Mammary epithelial cell (primary cell): ENCODE measurements at places on chromosomes 11 and 22. TPM values are rescaled to one million over a fixed set of nuclear protein-coding genes. Genes with fewer than 3 reads are reported as not detected.

DNA sequence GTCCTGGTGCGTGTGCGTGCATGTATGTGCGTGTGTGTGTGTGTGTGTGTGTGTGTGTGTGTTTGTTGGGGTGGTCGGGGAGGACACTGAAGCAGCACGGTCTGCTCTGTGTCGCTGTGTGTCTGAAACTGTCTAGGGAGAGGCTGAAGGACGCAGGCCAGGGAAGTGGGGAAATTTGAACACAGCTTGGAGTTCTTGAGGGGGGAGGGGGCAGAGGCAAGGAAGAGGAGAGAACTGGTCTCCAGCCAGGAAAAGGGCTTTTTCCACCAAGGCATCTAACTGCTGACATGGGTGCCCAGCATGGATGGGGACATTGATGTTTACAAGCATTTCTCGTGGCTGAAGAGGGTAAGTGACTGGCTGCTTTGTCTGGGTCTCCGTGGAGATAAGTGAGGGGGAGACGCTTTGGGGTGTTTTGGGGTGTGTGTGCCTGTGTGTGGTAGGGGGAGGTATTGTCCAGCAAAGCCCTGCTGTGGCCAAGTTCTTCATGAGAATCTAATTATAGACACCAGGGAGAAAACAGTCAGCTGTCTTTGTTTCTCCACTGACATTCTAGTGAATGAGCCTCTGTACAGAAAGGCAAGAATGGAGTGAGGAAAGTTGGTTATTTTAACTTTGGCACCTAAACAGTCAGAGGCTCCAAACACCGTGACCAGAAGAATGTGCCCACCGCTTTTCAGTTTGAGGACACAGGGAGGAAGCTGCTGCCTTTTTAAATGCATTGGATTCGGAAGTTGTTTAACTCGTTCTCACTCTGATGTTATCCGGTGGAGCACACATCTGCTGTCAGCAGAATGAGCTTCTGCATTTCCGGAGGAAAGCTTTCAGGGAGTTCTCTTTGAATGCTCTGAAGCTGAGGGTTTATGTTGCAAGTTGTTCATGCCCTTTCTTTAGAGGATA is 63.7 kb downstream of the PPFIBP2 start:
- no peak for DNase-seq

Gene NPAS4
- not detected in 2 replicates for total RNA-seq

Gene FAR1
- 104 TPM for total RNA-seq

- DNase-seq: no peak
These were observed 6.4 kb downstream of the TP53I11 start for GRCh38 chr11:44944181-44944852.

Gene APOL3
- 1.3 and 1.6 TPM in 2 replicates for total RNA-seq

Gene RIMBP3C
- not detected for total RNA-seq

- no peak for DNase-seq
These were observed 73.2 kb upstream of the TCF20 start for GRCh38 chr22:42343531-42344081.

Gene TPBGL
- total RNA-seq: 0.21 TPM in 1 of 2 replicates, not detected in the other

GRCh38 chr11:3894128-3894731 is 38.8 kb downstream of the STIM1 start:
- no peak for DNase-seq

Gene GSTT2
- 1.6 and 4.6 TPM in 2 replicates for total RNA-seq

Gene SLN
- not detected for total RNA-seq

DNA sequence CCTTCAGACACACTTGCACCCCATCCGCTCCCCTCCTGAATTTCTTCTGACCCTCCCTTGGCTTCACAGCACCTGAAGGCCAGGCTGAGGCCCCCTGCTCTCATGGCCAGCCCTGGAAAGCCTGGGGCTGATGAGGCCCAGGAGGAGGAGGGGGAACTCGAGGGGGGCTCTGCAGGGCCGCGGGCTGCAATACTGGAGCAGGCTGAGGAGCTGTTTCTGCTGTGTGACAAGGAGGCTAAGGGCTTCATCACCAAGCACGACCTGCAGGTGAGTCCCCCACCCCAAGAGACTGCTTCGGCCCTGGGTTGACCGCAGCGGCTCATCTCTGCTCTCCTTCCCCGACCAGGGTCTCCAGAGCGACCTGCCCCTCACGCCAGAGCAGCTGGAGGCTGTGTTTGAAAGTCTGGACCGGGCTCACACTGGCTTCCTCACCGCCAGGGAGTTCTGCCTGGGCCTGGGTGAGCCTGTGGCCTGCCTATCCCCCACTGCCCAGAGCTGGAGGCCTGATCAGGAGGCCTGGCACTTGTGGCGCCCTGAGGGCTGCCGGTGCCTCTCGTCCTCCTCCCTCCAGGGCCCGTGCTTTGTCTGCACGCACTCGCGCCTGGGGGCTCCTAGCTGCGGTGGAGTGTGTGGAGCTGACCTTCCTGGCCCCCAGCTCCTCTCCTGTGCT is 922 bp downstream of the CRACR2B start:
- DNase-seq: no peak

Gene AQP11
- 0.14 and 0.53 TPM in 2 replicates for total RNA-seq

DNA sequence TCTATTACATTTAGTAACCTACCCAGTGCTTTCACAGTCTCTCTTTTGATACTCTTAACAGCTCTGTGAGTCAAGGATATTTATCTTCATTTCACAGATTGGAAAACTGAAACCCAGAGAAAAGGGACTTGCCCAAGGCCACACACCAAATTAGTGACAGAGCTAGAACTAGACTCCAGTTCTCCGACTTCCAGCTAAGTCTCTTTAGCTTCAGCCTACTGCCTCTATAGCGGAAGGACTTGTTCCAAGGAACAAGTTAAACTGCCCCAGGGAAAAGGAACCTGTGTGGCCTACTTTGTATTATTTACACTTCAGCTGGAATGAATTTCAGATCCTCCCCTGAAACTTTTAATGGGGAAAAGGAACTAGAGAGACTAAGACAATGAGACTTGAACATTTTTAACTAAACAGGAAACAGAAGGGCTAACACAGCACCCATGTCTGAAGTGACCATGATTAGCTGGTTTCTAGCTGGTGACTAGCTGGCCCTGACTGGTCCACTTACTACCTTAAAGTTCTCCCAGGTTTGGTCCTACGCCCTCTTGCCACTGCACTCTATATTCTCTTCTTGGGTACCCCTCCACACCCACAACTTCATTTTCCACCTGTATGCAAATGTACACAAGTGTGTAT is 1.3 kb downstream of the LRRC51 start:
- DNase-seq: no peak

Gene PHRF1
- total RNA-seq: 27.6 and 41.4 TPM in 2 replicates

DNA sequence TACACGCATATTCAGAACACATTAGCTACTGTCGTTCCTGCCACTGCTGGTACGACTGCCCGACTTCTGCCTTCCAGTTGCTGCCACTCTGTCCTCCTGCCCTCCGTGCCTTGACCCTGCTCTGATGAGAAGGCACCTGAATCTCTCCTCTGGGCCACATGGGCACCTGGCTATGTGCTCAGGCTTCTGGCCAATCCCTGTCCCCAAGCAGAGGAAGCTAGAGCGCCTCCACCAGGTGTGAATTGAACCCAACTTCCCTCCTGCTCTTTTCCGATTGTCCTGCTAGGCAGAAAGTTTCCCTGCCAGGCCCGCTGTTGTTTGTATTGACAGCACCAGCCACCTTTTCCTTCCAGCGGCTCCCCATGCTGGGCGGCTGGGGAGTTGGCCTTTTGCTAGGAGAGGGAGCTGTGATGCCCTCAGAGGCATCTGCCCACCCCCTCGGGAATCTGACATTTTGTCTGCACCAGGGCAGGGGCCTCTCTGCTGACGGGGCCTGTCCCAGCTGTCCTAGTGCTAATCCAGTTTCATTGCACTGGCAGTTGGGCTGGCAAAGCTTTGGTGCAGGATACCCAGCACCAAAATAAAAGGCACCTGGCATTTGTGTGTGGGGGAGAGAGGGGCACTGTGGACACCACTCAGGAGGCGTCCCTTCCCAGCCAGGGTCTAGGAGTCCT is 118.0 kb downstream of the GRIK4 start:
- DNase-seq: no peak

DNA sequence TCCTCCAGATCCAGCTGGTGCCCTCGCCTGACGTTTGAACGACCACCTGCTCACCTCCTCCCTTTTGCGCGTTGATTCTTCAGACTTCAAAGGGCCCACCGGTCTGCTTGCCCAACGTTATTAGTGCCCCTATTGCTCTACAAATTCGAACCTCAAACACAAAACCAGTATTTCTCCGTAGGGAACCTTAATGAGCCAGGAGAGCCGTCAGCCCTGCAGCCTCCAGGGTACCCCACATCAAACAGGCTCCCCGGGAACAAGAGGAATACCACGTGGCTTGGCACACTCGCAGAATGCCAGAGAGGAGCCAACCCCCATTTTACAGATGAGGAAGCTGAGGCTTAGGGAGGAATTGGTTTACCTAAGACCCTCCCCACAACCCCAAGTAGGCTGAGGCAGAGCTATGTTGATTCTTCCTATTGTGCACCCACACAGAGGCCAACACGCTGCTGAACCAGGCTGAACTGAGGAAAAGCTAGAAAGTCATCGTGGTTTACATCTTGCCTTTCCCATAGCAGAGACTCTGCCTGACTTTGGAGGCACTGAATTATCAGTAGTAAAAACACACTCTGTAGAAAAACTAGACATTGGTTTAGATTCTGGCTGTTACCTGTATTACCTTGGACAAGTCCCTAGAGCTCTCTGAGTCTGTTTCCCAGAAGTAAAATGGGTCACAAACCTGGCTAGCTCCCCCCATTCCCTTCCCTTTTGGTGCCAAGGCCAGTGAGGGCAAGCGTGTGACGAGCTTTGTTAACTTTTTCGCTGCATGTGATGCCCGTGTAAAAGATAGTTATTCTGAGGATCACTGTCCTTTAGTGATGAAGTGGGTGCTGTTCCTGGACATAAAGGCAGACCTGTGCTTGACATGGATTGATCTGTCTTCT is 764 bp downstream of the TKFC start:
- no peak for DNase-seq

Gene PDGFB
- total RNA-seq: 29.2 TPM

DNA sequence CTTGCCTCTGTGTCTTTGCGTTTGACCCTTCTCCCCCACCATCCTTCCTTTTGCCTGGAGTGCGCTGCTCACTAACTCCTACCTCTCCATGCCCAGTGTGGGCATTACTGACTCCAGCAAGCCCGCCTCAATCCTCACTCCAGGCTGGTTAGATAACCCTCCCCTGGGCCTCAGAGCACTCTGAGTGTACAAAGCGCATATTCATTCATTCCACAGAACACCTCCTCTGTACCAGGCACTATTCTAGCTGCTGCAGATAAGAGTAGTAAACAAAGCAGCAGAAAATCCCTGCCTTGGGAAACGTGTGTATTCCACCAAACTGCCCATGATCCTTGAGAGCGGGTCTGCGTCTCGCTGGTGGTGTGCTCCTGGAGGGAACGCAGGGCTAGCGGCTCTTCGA is 3.2 kb downstream of the SLC22A8 start:
- DNase-seq: no peak

Gene GGT1
- total RNA-seq: 10.9 and 13.5 TPM in 2 replicates

- peak; percentile 52 for DNase-seq
These were observed at the start of gene C1QTNF6 for GRCh38 chr22:37187891-37188761. Gene C1QTNF6 (minus strand): TSS chr22:37188247. CDS start chr22:37188213, 34 bp downstream.

DNA sequence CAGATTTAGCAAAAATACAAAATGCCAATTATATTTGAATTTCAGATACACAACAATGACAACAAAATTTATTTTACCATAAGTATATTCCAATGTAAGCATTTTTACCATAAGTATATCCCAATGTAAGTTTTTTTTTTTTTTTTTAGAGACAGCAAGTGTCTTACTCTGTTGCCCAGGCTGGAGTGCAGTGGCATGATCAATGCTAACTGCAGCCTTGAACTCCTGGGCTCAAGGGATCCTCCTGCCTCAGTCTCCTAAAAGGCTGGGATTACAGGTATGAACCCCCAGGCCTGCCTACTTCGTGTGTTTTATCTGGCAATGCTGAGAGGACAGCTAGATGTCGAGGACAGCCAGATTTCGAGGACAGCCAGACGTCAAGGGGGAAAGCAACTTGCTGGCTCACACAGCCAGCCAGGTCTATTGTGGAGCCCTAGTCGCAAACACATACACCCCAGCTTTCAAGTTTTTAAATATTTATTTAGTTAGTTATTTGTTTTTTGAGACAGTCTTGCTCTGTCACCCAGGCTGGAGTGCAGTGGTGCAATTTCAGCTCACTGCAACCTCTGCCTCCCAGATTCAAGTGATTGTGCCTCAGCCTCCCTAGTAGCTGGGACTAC is 1.1 kb upstream of the SERPING1 start:
- no peak for DNase-seq
